ENCODE measurements at places on chromosomes 5 and 9. TPM values are rescaled to one million over a fixed set of nuclear protein-coding genes. Genes with fewer than 3 reads are reported as not detected.

The ITGA2 gene
- 4.3 TPM for total RNA-seq

The HAPLN1 gene
- total RNA-seq: not detected

The ANKRD34B gene
- not detected for total RNA-seq

The WNK2 gene
- not detected for total RNA-seq

The PRUNE2 gene
- 0.52 TPM for total RNA-seq

The CCIN gene
- 0.32 TPM for total RNA-seq

The RANBP3L gene
- total RNA-seq: not detected

The WNT8A gene
- total RNA-seq: not detected

GRCh38 chr5:146082798-146083197 is 22.6 kb downstream of the PLAC8L1 start:
- no peak overlapping the region for H3K4me3 ChIP-seq

DNA sequence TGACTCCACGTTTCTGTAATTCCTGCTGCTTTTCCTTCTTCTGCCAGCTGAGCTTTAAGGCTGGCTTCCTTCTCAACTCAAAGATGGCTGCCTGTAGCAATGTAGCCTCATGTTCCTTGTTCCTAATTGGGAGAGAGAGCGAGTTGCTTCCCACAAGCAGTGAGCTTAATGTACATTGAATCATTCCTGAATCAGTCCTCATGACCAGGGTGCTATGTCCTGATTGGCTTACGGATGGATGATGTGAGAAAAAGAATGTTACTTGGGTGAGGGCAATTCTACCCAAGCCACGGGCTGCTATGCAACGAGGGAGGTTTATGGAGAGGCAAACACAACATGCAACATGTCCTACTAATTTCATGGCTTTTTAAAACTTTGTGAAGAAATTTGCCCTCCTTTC is 356.2 kb downstream of the RASEF start:
- H3K27ac ChIP-seq: no peak overlapping the region
- no peaks in the 10 kb centered on the region for H3K27me3 ChIP-seq
- H3K4me1 ChIP-seq: no peaks in the 10 kb centered on the region
- no peaks in the 10 kb centered on the region for H3K36me3 ChIP-seq
- no peak overlapping the region for H3K4me3 ChIP-seq

DNA sequence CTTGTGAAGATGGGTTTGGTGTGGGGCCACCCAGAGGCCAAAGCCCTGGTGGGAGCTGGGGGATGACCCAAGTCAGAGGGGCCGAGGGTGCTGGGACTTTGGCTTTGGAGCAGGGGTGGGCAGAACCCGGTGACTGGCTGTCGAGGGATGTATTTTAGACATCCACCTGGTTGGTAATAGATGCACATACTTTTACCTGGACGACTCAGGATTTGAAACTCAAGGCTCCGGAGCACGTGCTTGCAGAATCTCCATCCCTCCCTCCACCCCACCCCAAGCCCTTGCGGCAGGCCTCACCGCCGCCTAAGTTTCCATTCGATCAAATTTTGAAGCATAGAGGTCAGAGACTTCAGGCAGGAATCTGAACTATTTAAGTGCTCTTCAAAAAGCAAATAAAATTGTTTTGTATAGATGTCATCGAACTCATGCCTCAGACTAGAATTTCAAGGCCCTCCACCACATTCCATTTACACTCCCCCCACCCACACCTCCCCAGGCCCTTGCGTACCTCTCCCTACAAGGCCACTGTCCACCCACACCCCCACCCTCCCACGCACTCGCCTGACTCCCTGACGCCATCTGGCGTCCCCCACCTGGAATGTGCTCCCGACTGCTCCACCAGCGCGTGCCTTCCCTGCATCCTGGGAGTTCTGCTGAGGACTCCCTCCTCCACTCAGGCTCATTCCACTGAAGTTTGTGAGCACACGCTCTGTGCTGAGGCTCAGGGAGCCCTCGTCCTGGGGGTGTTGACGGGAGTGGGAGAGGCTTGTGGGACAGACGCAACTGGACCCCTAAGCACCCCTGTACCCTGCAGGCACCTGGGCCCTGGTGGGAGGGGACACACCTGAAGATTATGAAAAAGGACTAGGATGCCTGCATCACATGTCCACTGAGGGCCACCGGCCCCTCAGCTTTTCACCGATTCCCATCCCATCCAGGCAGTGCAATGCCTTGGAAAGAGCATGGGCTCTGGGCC is 56.4 kb upstream of the RPL26L1 start:
- DNase-seq: no peak
- H3K4me1 ChIP-seq: peaks cover 4% of the 10 kb centered on the region
- H3K27me3 ChIP-seq: no peaks in the 10 kb centered on the region
- H3K27ac ChIP-seq: no peak overlapping the region

DNA sequence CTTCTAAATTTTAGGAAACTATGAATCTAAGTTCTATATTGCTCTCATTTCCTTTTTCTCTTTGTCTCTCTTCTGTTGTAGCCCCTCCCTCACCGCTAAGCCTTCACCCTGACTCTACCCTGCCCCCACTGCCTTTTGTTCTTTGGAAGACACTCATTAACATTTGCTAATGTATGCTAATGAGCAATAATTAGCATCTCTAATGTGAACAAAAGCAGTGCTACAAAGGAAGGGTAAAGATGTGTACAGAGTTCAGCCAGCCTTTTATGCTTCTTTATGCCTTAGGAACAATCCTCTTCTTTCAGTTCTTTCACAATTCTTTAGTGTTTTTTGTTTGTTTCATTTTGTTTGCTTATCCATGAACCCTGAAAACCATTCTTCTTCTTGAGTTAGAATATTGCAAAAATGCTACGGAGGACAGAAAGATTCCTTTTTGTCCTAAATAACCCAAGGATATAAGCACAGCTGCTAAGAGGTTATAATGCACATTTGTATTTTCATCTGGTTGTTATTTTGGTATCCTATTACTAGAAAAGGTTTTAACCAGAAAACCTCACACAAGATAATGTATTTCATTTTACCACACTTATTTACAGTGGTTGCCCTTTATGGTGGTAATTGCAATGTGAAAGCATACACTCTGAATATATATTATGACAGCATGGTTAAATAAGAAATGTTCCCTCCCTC is 159.3 kb downstream of the TMC1 start:
- DNase-seq: no peak
- no peak overlapping the region for H3K4me3 ChIP-seq
- no peaks in the 10 kb centered on the region for H3K36me3 ChIP-seq
- no peak overlapping the region for H3K27ac ChIP-seq
- H3K4me1 ChIP-seq: no peaks in the 10 kb centered on the region

DNA sequence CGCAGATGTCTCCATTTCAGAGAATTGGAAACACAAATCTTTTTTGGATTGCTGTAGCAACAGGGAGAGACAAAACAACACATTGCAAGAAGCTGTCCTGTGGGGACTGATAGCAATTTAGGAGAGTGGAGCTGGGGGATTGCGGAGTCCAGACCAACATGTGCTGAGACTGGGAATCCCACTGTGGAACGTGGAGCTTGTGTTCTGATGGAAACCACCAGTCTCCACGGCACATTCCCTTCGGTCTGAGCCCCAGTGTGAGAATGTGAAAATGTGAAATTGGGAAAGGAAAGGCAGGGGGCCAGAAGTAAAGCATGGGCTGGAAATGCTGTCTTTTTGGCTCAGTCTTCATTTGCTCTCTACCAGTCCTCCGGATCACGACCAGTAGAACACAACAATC is 348.8 kb upstream of the TNC start:
- H3K27ac ChIP-seq: no peak overlapping the region
- no peak for DNase-seq
- H3K27me3 ChIP-seq: peaks cover 3% of the 10 kb centered on the region

- no peak overlapping the region for H3K4me3 ChIP-seq
- H3K4me1 ChIP-seq: peaks cover 2% of the 10 kb centered on the region
- no peaks in the 10 kb centered on the region for H3K27me3 ChIP-seq
Observed at GRCh38 chr5:10666531-10667299, 94.3 kb downstream of the DAP start.

DNA sequence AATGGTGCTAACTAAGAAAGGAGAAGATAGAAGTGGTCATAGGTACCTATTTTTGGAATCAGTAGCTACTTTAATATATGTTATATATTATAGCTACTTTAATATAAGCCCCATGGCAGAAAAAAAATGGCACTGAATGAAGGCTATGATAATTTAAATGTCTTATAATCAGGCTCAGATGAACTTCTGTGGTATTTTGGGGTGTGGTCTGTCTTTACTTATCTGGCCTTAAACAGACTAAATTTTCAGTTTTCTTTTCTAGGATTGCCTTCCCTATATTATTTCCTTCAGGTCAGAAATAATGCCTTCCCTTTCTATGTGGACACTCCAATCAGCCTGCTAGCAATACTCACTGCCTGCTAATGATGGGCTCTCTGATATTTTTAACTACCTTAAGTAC is 292.3 kb downstream of the SLF1 start:
- H3K4me1 ChIP-seq: no peaks in the 10 kb centered on the region
- no peak overlapping the region for H3K4me3 ChIP-seq
- H3K36me3 ChIP-seq: no peaks in the 10 kb centered on the region
- no peak overlapping the region for H3K27ac ChIP-seq
- no peaks in the 10 kb centered on the region for H3K27me3 ChIP-seq
- no peak for DNase-seq

GRCh38 chr9:129363216-129363873 is 185.3 kb upstream of the IER5L start:
- no peaks in the 10 kb centered on the region for H3K4me1 ChIP-seq
- peaks cover 3% of the 10 kb centered on the region for H3K27me3 ChIP-seq
- no peak overlapping the region for H3K27ac ChIP-seq
- no peaks in the 10 kb centered on the region for H3K36me3 ChIP-seq

DNA sequence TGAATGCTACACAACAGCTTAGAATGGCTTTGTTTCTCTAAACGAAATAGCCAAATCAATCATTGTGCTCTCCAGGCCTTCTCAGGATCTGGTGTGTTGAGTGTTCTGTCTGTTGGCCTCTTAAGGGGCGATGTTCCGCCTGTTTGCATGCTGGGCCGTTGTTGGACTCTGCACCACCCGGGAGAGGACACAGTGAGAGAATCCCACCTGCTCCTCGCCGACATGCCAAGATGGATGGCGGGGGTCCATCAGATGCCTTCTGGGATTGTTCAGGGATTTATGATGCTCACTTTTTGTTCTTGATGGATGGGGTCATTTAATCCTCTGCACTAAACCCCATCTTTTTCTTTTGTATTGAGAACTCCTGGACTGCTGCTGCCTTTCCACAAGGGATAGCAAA is 159.9 kb downstream of the NTRK2 start:
- H3K4me3 ChIP-seq: no peak overlapping the region
- H3K27me3 ChIP-seq: peaks cover 1% of the 10 kb centered on the region
- H3K27ac ChIP-seq: no peak overlapping the region
- H3K36me3 ChIP-seq: no peaks in the 10 kb centered on the region
- no peaks in the 10 kb centered on the region for H3K4me1 ChIP-seq

GRCh38 chr5:122965111-122965510 is 71.4 kb downstream of the PPIC start:
- no peak for DNase-seq
- no peak overlapping the region for H3K4me3 ChIP-seq
- H3K36me3 ChIP-seq: no peaks in the 10 kb centered on the region
- H3K4me1 ChIP-seq: no peaks in the 10 kb centered on the region
- H3K27me3 ChIP-seq: no peaks in the 10 kb centered on the region
- H3K27ac ChIP-seq: no peak overlapping the region

- no peak overlapping the region for H3K27ac ChIP-seq
- DNase-seq: no peak
- no peaks in the 10 kb centered on the region for H3K4me1 ChIP-seq
- H3K27me3 ChIP-seq: peaks cover 4% of the 10 kb centered on the region
- no peak overlapping the region for H3K4me3 ChIP-seq
Observed at GRCh38 chr5:168207450-168208029, 83.9 kb upstream of the WWC1 start.

- peaks cover 4% of the 10 kb centered on the region for H3K27me3 ChIP-seq
- H3K36me3 ChIP-seq: no peaks in the 10 kb centered on the region
- H3K4me3 ChIP-seq: no peak overlapping the region
- H3K27ac ChIP-seq: no peak overlapping the region
Observed at GRCh38 chr9:36559036-36559695, 13.5 kb upstream of the MELK start.

DNA sequence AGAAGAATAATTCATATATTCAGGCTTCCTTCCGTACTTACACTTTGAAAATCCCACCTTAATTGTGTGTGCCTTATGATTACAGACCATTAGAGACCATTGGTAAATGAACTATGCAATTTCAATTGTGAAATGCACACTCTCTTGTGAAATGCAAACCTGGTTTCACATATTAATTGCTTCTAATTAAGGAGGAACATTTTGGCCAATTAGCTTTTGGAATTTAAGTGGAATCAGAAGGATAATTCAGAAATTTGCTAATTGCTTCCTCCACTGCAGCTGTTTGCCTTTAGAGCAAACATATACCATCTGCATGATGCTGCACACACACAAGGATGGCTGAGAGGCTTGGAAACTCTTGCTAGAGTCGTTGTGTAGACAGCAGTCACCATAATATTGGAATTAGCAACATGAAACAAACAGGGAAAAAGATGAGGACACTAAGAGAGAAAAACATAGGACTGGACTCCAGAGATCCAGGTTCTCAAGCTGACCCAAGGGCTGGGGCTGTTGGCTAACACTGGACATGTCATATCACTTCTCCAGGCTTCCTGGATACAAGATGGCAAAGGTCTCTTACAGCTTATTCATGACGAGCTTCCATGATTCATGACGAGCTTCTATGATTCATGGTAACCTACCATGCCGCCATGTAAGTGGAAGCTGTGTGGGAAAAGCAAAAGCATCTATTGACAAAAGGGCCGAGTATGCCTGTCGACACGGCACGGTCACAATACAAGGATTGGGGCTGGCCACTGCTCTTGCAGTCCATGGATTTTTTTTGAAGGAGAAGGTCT is 78.0 kb downstream of the PTCH1 start:
- H3K27ac ChIP-seq: no peak overlapping the region
- no peaks in the 10 kb centered on the region for H3K4me1 ChIP-seq
- H3K27me3 ChIP-seq: peaks cover 24% of the 10 kb centered on the region
- no peak for DNase-seq

- no peak for DNase-seq
- no peaks in the 10 kb centered on the region for H3K36me3 ChIP-seq
- no peak overlapping the region for H3K4me3 ChIP-seq
- H3K27ac ChIP-seq: no peak overlapping the region
Observed at GRCh38 chr5:151675611-151676313, 11.0 kb downstream of the SPARC start.

DNA sequence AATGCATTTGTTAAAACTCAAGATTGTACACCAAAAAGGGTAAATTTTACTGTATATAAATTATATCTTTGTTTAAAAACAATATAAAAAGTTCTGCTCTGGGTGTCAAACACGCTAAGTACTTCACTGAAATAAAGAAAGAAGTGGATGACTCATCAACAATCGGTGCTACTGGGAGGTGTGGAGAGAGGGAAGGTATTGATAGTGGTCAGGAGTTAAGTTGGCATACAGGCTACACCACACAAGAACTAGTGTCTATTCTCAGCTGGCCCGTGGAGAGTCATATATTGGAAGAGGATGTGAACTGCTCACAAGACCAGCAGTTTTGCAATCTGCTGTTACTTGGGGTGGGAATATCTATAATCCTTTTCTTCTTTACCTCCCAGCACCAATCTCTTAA is 145.7 kb upstream of the TRPC7 start:
- H3K4me1 ChIP-seq: no peaks in the 10 kb centered on the region
- no peak overlapping the region for H3K27ac ChIP-seq

GRCh38 chr9:127179633-127180441 is 57.4 kb upstream of the ANGPTL2 start:
- DNase-seq: no peak
- no peak overlapping the region for H3K4me3 ChIP-seq
- H3K27ac ChIP-seq: no peak overlapping the region
- no peaks in the 10 kb centered on the region for H3K4me1 ChIP-seq
- no peaks in the 10 kb centered on the region for H3K36me3 ChIP-seq

All from activated CD8-positive, alpha-beta T cell treated with anti-CD3 and anti-CD28 coated beads, Interleukin-2, amount 10 ng/mL, durations not matched to agents 7 days and 5 days (primary cell).